Stimulated activated CD4-positive, alpha-beta T cell treated with anti-CD3 and anti-CD28 coated beads, Interleukin-4, amount 100 ng/mL, for 48 hours (primary cell): ENCODE measurements at places on chromosomes 12 and 14.

GRCh38 chr12:92540782-92541423 is 161.9 kb upstream of the PLEKHG7 start:
- DNase-seq: no peak

GRCh38 chr12:9856894-9857293 is 12.3 kb downstream of the CLEC2B start:
- DNase-seq: no peak

DNA sequence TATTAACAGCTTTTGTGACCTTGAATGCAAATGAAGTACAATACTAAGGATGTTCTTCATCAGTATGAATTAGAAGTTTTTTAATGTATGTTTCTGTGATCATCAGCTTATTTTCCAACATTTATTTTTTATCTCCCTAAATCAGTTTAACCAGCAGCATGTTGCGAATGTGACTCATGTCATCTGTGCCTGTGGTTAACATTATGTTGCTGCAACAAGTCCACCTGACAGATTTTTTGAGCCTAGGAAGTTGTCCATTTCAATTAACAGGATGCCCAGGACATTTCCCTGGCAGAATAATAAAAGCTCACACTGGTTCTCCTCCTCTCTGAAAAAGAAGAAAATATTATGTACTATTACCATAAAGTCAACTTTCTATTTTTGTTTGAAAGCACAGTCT is 155.5 kb downstream of the SYT1 start:
- no peak for DNase-seq

DNA sequence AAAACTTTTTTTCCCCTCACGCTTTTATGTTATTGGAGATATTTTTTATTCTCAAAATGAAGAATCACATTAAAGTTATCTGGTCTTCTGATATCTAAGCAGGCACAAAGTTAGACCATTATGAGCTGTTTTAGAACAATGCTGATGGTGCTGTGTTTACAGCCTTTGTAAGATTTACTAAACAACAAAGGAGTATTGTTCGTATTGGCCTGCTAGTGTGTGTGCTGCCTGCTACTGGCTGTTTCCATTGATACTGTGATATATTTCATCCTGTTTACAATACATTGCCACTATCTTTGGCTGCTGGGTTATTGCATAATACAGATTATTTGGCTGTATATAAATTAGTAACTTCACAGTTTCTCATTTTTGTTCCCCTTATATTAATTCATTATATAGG is 220.8 kb downstream of the ITPR2 start:
- DNase-seq: no peak

DNA sequence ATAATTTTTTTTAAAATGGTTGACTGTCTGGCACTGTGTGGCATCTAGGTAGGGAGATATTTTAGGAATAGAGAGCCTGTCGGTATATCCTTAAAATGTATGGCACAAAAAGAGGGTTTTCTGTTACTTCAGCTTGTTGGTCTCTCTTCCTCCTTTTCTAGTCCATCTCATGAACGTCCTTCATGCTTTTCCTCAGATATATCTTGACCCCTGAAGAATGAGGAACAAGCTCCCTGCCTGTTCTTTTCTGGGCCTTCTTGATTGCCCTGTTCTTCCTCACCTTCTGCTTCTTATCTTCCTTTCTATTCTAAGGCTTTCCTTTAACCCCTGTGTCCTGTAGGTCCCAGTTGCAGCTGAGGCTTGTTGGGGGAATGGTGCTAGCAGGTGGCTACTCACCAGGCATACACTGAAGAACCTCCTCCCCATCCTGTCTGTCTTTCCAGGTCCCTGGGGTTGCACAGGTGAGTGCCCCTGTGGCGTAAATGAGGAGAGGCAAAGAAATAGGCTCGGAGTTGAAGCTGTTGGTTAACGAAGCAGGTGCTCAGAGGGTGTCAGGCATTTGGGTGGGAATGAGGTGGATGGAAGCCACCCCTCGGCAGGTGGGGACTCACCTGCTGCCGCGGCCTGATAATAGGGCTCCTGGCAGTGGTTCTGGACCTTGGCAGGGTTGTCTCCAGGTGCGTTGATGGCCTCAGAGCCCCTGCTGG is 7.2 kb upstream of the C1R start:
- no peak for DNase-seq

DNA sequence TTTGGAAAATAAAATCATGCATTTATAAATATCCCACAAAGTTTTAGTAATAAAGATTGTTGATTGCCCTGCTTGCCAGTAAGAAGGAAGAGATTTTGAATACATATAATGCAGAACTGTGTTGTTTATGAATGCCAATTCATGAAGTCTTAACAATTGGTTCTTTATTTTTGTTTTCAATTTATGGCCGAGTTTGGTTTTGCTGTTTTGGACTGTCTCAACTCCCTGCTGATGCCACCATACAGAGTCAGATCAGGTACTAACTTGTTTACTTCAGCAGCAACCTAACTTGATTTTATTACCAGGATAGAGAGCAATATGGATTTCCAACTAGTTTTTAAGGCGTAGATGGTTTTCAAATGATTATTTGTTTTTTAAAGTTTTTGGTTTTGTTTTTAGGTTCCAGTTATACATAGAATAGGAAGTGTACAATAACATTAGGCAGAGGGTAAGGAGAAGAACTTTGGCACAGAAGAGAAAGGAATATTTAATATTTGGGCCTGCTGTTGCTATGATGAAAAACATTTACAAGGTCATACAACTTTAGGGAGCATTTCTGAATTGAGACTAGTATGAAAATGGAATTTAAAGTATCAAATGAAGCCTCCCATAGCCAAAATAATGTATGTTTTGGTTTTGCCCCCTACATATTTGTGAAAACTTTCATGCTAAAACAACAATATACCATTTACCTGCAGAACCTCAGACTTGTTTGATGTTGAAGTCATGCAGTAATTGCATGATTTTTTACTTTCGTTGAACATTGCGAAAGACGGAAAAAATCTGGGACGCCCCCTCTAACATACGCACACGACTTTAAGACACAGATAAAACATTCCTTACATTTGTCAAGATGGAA is 904 bp upstream of the FAM177A1 start:
- no peak for DNase-seq

GRCh38 chr12:77835969-77836368 is 5.3 kb downstream of the NAV3 start:
- no peak for DNase-seq

- DNase-seq: no peak
Measured at GRCh38 chr12:66813137-66813892, 134.4 kb upstream of the GRIP1 start.

GRCh38 chr12:132145334-132145733 is 1.1 kb downstream of the NOC4L start:
- no peak for DNase-seq

DNA sequence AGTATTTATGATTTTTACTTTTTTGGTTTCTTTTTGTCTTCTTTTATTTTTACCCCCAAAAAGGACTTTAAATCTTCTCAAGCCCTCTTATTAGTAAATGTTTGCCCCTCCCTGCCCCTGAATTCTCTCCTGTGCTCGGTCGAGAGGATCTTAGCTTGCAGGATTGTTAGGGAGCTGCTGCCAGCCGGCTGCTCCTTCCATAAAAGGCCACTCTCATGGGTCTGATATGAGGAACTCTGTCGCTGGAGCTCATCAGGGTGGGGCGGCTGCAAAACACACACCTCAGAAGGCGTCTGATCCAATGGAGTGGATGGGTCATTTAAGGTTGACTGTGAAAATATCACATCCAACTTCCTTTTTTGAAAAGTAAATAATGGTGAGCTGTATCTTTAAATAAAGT is 8.5 kb downstream of the LTBR start:
- no peak for DNase-seq

GRCh38 chr12:43728117-43728516 is 30.5 kb downstream of the PUS7L start:
- no peak for DNase-seq

DNA sequence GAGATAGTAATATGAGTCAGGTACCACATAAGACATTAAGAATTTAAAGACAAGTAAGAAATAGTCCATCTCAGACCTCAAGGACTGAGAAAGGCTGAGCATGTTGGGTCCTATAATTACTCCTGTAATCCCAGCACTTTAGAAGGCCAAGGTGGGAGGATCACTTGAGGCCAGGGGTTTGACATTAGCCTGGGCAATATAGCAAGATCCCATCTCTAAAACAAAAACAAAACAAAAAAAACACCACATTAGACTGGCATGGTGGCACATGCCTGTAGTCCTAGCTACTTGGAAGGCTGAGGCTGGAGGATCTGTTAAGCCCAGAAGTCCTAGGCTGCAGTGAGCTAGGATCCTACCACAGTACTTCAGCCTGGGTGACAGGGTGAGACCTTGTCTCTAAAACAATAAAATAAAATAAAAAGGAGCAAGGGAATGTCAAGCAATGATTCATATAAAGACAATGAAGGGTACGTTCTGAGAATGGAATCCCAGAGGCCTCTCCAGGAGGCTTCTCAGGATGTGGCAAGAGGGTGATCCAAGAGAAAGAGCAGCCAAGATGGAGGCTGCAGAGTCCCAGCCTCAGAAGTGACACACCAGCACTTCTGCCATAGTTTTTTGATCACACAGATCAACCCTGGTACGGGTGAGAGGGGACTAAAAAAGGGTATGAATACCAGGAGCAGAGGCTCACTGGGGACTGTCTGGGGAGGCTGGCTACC is 206.4 kb downstream of the CRADD start:
- no peak for DNase-seq

- no peak for DNase-seq
Measured at GRCh38 chr12:113477171-113477841, 5.6 kb upstream of the LHX5 start.

DNA sequence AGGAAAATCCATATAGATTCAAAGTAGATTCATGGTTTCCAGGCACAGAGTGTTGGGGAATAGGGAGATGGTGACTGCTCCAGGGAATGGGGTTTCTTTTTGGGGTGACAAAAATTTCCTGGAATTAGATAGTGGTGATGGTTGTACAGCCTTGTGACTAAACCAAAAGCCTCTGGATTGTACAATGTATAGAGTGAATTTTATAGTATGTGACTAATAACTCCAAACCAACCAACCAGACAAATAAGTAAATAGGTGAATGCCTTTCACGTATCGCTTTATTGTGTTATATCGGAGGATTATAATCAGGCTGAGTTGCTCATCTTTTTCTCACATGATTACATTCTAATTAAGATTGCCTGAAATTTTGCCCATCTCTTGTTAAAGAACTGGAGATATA is 24.6 kb upstream of the PPFIBP1 start:
- no peak for DNase-seq

DNA sequence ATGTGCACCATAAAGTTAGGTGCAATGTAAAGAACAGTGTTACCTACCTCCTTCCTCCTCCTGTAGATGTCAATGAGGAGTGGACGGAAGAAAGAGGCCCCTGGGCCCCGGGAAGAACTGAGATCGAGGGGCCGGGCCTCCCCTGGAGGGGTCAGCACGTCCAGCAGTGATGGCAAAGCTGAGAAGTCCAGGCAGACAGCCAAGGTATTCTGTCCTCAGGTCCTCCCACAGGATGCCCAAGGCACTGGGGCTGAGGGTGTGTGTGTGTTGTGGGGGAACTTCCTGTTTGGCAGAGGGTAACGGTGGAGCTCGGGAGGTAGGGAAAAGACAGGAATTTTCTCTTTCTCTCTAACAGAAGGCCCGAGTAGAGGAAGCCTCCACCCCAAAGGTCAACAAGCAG is 6.4 kb downstream of the ATN1 start:
- DNase-seq: no peak

DNA sequence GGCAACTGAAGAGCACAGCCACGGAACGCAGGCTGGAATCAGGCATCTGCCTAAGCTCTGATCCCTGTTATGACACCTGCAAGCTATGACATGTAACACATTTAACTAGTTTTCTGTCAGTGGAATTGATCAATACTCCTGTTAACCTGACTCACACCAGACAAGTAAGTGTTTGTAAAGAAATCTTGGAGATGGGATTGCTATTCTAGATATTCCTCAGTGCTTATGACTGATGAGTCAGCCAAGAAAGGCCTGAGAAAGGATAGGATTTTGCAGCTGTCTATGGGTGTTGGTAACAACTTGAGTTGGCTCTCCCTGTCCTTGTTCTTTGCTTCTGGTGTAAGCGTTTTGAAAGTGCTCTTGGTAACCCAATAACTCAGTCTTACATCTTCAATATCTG is 110.5 kb downstream of the GPR135 start:
- DNase-seq: no peak

DNA sequence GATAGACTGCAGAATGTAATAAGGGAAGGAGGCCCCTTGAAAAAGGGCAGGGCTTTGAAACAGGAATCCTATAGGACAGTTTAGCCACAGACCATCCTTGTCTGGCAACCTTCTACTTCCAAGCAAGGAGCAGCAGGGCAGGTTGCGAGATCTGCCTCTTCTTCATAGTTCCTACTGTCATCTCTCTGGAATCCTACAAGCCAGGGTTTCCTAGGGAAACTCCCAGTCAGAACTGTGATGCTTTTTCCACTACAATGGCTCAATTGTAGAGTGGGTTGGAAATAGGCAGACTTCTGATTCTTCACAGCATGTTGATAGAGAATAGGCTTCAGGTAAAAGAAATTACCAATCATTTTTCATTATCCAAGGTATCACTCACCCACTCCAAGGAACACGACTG is 186.3 kb downstream of the DACT1 start:
- DNase-seq: no peak

- DNase-seq: no peak
Measured at GRCh38 chr12:91364471-91365184, 182.0 kb upstream of the DCN start.

DNA sequence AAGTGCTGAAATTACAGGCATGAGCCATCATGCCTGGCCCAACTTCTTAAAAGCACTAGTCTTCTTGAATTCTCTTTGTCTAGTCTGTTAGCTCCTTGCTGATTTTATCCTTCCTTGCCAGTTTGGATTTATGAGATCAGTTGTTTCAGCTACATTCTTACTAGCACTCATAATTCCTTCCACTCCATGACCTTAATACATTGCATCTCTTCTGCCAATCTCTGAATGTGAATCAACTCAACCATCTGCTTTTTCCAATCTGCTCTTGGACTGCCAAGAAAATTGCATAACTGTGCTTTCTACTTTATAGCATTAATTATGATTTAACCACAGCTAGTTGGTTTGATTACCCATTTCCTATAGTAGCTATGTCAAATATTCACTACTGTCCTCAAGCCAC is 14.9 kb upstream of the HEATR5A start:
- DNase-seq: no peak

DNA sequence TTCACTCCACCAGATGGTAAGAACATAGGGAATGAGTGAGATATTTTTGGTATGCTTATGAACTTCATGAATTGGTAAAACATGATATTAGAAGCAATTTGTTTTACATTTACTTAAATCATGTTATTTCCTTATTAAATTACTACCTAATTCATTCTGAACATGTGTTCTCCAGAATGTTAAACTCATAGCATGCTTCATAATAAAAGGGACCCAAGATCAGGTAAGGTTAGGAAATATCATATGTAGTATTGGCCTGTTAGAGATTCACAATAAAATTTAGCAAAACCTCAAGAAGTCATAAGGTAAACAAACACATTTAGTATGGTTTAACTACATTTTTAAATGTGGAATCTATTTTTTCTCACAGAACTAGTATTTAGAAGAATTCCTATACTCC is 28.2 kb downstream of the PTPRQ start:
- DNase-seq: no peak
